ENCODE measurements at places on chromosomes 5 and 9. TPM values are rescaled to one million over a fixed set of nuclear protein-coding genes. Genes with fewer than 3 reads are reported as not detected.

Gene DBH
- total RNA-seq: not detected

Gene SLC1A3
- total RNA-seq: 16.8 TPM

Gene TRIM7
- 1.1 TPM for total RNA-seq

Gene TLX3
- total RNA-seq: not detected

Gene PPP2CA
- total RNA-seq: 145 TPM

Gene INPP5E
- 7.6 TPM for total RNA-seq

Gene GGTA1
- total RNA-seq: 7.2 TPM

Gene C1QTNF3
- total RNA-seq: 32.8 TPM

Gene LHX2
- 3.3 TPM for total RNA-seq

Gene SOX30
- 0.33 TPM for total RNA-seq

Gene TMC1
- not detected for total RNA-seq

Gene PPP3R2
- total RNA-seq: not detected

Gene CENPK
- 1.4 TPM for total RNA-seq

Gene LHX3
- total RNA-seq: not detected

Gene FNIP1
- total RNA-seq: 46.4 TPM

Gene S100Z
- total RNA-seq: not detected

Gene CAMSAP1
- 20.7 TPM for total RNA-seq

Gene LCP2
- 10.2 TPM for total RNA-seq

Gene GADD45G
- 5.7 TPM for total RNA-seq

Gene OR13F1
- not detected for total RNA-seq

Gene PAIP1
- 123 TPM for total RNA-seq

Gene TIMD4
- not detected for total RNA-seq

Gene SHISAL2B
- total RNA-seq: not detected

Gene OTP
- total RNA-seq: not detected

Gene MZB1
- not detected for total RNA-seq

Gene FAM169A
- total RNA-seq: 3.3 TPM
